Mammary microvascular endothelial cell (primary cell): ENCODE measurements at places on chromosomes 11 and 22. TPM values are rescaled to one million over a fixed set of nuclear protein-coding genes. Genes with fewer than 3 reads are reported as not detected.

Gene CNGA4
- not detected in 2 replicates for total RNA-seq

Gene SF3B2
- total RNA-seq = 130 and 155 TPM in 2 replicates

Gene TTC36
- 0.39 TPM in 1 of 2 replicates, not detected in the other for total RNA-seq

Gene CYB5R3
- 195 and 232 TPM in 2 replicates for total RNA-seq

Gene KRTAP5-9
- 0.20 TPM in 1 of 2 replicates, not detected in the other for total RNA-seq

Gene GLB1L3
- not detected in 2 replicates for total RNA-seq

Gene TPBGL
- not detected in 2 replicates for total RNA-seq

Gene RAB3IL1
- total RNA-seq = 5.1 and 7.5 TPM in 2 replicates

Gene OR8A1
- total RNA-seq = not detected in 2 replicates

Gene MS4A12
- total RNA-seq = not detected in 2 replicates

Gene C22orf42
- not detected in 2 replicates for total RNA-seq

Gene PTPRCAP
- 0.87 TPM in 1 of 2 replicates, not detected in the other for total RNA-seq

Gene RASGRP2
- 1.6 TPM in 1 of 2 replicates, not detected in the other for total RNA-seq

Gene OR52A1
- not detected in 2 replicates for total RNA-seq

Gene AQP11
- 0.20 and 0.33 TPM in 2 replicates for total RNA-seq
